Caudate nucleus (tissue), 63 donors: ENCODE measurements at places on chromosomes 6 and 20.

GRCh38 chr6:62285612-62286469, at the start of gene KHDRBS2:
Gene KHDRBS2, minus strand, starts transcription at chr6:62286225.
- DNase-seq = peak; percentile 88

- no peak for DNase-seq
Observed at GRCh38 chr6:69084746-69085335, 449.8 kb downstream of the ADGRB3 start.

GRCh38 chr6:10042280-10042679, 372.6 kb downstream of the TFAP2A start:
- DNase-seq = no peak

DNA sequence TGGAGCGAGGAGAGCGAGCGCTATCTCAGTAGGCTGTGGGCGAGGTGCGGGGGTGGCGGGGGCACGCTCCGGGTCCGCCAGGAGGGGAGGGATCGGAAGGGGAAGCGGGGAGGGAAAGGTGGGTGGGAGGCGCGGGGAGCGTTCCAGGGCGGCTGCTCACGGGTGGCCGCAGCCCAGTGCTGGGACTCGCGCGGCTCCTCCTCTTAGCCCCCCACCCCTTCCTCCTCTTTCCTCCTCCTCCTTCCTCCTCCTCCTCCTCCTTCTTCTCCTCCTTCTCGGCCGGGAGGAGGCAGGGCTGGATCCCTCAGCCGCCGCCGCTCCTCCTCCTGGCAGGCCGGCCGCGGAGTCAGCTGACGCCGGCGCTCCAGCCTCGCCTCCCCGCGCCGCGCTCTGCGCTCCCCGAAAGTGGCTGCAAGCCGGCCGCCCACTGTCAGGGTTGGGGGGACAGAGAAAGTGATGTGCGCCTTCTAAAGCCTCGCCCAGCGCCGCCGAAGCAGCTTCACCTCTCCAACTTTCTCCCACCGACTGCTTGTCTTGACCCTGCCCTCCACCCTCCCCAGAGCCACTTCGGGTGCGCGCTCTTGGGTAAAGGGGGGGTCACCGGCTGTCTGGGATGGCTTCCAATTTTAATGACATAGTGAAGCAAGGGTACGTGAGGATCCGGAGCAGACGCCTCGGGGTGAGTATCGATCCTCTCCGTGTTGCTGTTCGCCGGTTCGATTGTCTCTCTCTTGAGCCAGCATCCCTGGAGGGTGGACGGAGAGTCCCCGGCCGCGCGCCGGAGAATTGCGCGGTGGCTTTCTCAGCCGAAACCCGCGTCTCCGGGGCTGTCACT, at the start of gene DOK5:
Gene DOK5 (plus strand): TSS at position 260 of the 835 bp plus-strand sequence. CDS start 354 bp downstream, at position 614.
- DNase-seq = peak; percentile 43

- no peak for DNase-seq
Observed at GRCh38 chr6:25968769-25969168, 6.2 kb downstream of the TRIM38 start.

DNA sequence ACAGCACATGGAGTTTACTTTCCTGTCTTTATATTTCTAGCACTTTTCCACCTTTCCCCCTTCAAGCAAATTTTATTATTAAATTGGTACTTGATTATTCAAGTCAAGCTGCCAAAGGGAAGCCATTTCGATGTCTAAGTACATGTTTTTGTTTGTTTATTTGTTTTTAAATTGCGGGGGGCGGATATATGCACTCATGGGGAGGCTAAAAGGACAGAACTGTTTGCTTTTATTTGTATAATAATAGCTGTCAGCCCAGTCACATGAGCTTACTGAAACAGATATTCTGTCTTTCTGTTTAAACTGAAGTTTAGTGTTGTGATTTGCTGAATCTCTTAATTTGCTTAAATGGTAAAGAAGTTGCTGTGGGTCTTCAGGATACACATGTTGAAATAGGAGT, 49.6 kb upstream of the PLCG1 start:
- no peak for DNase-seq

GRCh38 chr6:110517034-110517433, 40.6 kb upstream of the SLC22A16 start:
- no peak for DNase-seq

GRCh38 chr6:129606664-129607063, 103.3 kb downstream of the ARHGAP18 start:
- no peak for DNase-seq

GRCh38 chr20:36485286-36485685, 56.0 kb upstream of the MYL9 start:
- no peak for DNase-seq

GRCh38 chr20:49821870-49822331, 9.3 kb downstream of the SLC9A8 start:
- no peak for DNase-seq

DNA sequence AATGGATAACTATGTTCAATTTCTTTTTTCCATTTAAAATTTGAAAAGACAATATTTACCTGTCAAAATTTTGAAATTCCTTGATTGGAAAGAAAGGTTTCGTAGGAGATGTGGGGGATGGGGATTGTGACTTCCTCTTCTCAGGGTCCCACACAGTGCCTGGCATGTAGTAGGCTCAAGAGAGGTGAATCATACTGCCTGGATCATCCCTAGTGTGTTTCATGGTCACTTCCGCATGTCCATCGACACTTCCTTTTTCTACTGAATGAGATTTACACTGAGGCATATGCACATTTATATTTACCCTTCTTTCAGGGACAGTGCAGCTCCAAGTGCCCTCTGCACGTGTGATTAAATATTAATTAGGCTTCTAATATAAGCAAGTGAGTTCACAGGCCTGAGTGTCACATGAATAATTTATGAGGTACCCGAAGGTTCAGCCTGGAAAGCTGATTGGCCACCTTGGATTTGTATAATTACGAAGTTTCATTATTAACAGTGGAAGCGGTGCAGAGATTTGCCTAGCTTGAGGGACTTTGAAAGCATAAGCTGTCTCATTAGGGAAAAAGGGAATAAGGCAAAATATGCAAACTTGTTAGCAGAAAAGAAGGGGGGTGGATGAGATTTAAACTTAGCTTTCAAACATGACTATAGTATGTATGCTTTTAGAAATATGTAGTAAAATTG, 177.5 kb upstream of the MMS22L start:
- DNase-seq = no peak

- DNase-seq = no peak
Observed at GRCh38 chr6:126042001-126042419, 55.7 kb downstream of the TRMT11 start.

GRCh38 chr20:57941604-57942381, 232.0 kb upstream of the PMEPA1 start:
- DNase-seq = no peak

DNA sequence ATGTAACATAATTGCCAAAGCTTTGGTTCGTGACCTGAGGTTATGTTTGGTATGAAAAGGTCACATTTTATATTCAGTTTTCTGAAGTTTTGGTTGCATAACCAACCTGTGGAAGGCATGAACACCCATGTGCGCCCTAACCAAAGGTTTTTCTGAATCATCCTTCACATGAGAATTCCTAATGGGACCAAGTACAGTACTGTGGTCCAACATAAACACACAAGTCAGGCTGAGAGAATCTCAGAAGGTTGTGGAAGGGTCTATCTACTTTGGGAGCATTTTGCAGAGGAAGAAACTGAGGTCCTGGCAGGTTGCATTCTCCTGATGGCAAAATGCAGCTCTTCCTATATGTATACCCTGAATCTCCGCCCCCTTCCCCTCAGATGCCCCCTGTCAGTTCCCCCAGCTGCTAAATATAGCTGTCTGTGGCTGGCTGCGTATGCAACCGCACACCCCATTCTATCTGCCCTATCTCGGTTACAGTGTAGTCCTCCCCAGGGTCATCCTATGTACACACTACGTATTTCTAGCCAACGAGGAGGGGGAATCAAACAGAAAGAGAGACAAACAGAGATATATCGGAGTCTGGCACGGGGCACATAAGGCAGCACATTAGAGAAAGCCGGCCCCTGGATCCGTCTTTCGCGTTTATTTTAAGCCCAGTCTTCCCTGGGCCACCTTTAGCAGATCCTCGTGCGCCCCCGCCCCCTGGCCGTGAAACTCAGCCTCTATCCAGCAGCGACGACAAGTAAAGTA, 547 bp upstream of the ESR1 start:
- no peak for DNase-seq

GRCh38 chr20:24963672-24964505, 14.8 kb downstream of the CST7 start:
- no peak for DNase-seq

- DNase-seq = no peak
Observed at GRCh38 chr20:1319051-1319450, 9.9 kb downstream of the SDCBP2 start.

DNA sequence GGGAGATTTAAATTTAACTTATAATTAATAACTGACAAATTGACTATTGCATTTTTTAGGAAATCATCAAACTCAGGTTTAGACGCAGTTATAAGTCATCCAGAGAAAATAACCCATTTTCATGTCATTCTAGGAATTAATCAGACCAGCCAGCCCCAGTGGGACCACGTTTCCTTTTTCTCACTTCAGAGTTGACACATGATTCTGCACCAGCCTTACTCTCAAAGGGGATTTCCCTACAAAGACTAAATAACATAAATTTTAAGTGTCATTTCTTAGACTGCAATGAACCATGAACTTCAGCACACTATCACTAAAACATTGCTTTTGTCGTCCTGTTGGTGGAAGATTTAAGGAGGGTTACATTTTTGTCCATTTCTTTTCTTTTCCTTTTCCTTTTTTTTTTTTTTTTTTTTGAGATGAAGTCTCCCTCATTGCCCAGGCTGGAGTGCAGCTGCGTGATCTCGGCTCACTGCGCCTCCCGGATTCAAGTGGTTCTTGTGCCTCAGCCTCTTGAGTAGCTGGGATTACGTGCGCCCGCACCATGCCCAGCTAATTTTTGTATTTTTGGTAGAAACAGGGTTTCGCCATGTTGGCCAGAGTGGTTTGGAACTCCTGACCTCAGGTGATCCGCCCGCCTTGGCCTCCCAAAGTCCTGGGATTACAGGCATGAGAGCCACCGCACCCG, 3.6 kb downstream of the IPCEF1 start:
- DNase-seq = no peak

GRCh38 chr20:61159957-61160686, 91.9 kb upstream of the CDH4 start:
- no peak for DNase-seq

DNA sequence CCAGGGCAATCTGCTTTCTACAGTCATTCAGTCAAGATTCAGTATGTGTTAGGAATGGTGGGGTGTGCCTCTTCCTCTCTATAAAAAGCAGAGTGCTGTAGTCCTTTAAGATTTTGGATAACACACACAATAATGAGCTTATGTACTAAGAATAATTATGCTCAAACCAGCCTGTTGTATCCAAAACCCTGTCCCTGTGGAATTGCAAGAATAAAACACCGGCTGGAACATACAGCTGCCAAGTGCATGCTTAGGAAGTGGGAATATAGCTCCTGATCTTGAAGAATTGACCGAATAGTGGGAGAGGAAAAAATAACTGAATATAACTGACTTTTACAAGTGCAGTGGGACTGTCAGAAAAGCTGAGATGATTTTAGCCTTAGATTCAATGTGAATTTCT, 979 bp upstream of the MOCS1 start:
- DNase-seq = no peak

- no peak for DNase-seq
Observed at GRCh38 chr6:70489364-70489763, 76.1 kb downstream of the FAM135A start.

- no peak for DNase-seq
Observed at GRCh38 chr6:129324345-129324744, 385.6 kb downstream of the ARHGAP18 start.

GRCh38 chr6:146312608-146313007, 231.0 kb upstream of the RAB32 start:
- no peak for DNase-seq

GRCh38 chr6:2790588-2791449, 25.6 kb downstream of the WRNIP1 start:
- peak; percentile 22 for DNase-seq

DNA sequence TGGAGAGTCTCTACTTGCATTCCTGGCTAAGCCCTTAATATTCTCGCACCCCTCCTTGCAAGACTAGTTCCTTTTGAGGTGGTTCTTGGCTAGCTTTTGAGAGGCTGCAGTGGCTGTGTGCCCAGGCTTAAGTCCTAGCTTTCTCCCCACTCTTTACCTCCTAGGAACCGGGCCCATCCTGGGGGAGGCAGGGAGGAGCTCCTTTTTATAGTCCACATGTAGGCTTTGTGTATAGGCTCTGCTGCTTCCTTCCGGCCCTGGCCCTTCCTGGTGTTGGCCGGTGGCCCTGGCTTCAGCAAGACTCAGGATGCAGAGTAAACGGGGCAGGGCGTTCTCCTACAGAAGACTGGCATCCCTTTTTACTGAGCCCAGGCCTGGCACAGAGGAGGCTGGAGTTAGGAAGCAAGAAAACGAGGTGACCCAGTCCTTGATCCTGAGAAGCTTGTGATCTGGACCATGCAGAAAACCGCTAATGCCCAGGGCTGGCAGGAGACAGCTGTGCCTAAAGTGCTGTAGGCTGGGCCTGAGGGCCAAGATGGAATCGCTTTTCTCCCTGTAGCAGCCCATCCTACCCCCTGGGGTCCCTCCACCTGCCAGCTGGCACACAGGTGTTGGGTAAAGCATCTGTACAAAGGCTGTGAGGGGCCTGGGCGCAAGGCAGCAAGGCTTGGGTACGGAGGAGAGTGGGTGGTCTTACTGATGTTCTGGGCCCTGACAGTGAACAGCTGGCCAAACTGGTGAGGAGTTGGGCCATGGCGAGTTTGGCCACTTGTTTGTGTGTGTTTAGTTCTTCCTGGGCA, 8.7 kb downstream of the PLCG1 start:
- DNase-seq = peak; percentile 62
